ENCODE measurements at places on chromosomes 6 and 20. TPM values are rescaled to one million over a fixed set of nuclear protein-coding genes. Genes with fewer than 3 reads are reported as not detected.

GRCh38 chr20:25584905-25585704 is at the start of gene NINL:
Gene NINL, minus strand, starts transcription at chr20:25585531. Its CDS starts 58,944 bp downstream, at chr20:25526587.
- peaks cover 25% of the 10 kb centered on the region for H3K27me3 ChIP-seq
- peak within 1 kb of the TSS; percentile 39 for H3K27ac ChIP-seq
- peak; percentile 80 for DNase-seq
- no peaks in the 10 kb centered on the region for H3K4me1 ChIP-seq
- H3K36me3 ChIP-seq, result no peaks in the 10 kb centered on the region

GRCh38 chr6:81789291-81789690 is 36.8 kb upstream of the TENT5A start:
- H3K4me1 ChIP-seq, result no peaks in the 10 kb centered on the region
- no peak overlapping the region for H3K4me3 ChIP-seq
- DNase-seq, result no peak

- peaks cover 8% of the 10 kb centered on the region for H3K27me3 ChIP-seq
- no peak overlapping the region for H3K4me3 ChIP-seq
- no peak overlapping the region for H3K27ac ChIP-seq
- peaks cover 20% of the 10 kb centered on the region for H3K4me1 ChIP-seq
These were observed 7.2 kb upstream of the VSX1 start for GRCh38 chr20:25089096-25089495.

- H3K4me1 ChIP-seq, result no peaks in the 10 kb centered on the region
- H3K27ac ChIP-seq, result no peak overlapping the region
- H3K27me3 ChIP-seq, result no peaks in the 10 kb centered on the region
- no peaks in the 10 kb centered on the region for H3K36me3 ChIP-seq
- H3K4me3 ChIP-seq, result no peak overlapping the region
These were observed 142.1 kb upstream of the SULF2 start for GRCh38 chr20:47927385-47927851.

- H3K4me1 ChIP-seq, result peaks cover 21% of the 10 kb centered on the region
- H3K27ac ChIP-seq, result no peak within 1 kb of the TSS
- peak within 1 kb of the TSS; percentile 50 for H3K4me3 ChIP-seq
- peak; percentile 89 for DNase-seq
- H3K36me3 ChIP-seq, result no peaks in the 10 kb centered on the region
These were observed at the start of gene ME1 for GRCh38 chr6:83430611-83431544. Gene ME1, minus strand, starts transcription at chr6:83431051. Its CDS starts 97 bp downstream, at chr6:83430954.

GRCh38 chr20:21099751-21100577 is 6.2 kb downstream of the LINC00237 start:
- no peaks in the 10 kb centered on the region for H3K36me3 ChIP-seq
- H3K27me3 ChIP-seq, result peaks cover 98% of the 10 kb centered on the region
- H3K4me3 ChIP-seq, result peak overlapping the region; percentile 82
- peaks cover 29% of the 10 kb centered on the region for H3K4me1 ChIP-seq

DNA sequence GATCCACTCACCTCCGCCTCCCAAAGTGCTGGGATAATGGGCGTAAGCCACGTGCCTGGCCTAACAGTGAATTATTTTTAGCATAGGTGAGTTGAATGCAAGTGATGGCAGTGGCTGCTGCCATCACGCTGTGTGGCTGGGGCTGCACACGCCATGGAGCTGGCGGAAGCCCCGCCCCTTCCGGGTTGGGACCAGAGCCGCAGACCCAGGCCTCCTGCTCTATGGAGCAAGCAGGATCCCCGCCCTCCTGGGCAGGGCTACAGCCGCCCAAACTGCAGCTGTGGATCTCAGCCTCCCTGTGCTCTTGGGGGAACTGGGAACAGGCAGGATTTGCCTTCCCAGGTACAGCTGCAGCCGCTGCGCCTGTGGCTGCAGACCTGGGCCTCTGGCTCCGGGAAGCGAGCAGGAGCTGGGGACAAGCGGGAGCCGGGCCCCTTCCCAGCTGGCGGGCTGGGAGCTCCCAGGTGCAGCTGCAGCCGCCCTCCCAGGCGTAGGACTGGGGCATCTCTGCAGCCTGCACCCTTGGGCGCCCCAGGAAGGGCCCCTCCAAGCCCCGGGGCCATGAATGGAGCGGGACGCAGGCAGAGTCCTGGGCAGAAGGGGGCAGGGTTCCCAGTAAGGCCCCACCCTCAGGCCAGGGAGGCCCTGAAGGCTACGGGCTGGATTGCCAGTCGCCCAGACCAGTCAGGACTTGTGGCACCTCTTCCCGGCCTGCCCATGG is 30.9 kb upstream of the SLA2 start:
- no peaks in the 10 kb centered on the region for H3K4me1 ChIP-seq
- no peak overlapping the region for H3K4me3 ChIP-seq
- no peak for DNase-seq
- peaks cover 64% of the 10 kb centered on the region for H3K36me3 ChIP-seq

DNA sequence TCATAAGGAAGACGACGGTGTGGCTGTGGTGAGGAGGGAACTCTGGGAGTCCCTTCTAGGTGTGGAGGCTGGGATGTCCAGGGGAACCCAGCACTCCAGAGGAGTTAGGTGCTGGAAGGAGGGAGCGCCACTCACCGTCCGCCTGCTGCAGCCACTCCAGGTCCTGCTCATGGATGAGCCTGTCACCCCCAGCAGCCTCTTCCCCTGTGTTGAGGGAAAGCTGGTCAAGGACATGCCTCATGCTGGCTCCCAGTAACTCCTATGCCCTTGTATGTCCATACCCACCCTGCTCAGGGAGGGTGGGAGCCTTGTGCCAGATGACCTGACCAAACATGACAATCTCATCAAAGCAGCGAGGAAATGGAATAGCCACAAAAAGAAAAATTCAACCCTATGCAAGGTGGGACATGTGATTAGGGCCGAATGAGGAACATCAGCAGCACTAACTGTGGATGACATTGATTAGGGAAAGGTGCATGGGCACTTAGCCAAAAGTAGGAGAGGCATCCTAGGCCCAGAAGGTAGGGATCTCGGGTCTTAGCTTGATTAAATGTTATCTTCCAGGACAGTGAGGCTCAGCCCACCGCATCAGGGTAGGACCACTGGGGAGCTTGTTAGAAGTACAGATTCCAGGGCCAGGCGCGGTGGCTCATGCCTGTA is 3.0 kb downstream of the DNPH1 start:
- no peak overlapping the region for H3K4me3 ChIP-seq
- DNase-seq, result no peak
- H3K4me1 ChIP-seq, result peaks cover 86% of the 10 kb centered on the region
- peak overlapping the region; percentile 87 for H3K27ac ChIP-seq

- no peak overlapping the region for H3K27ac ChIP-seq
- no peaks in the 10 kb centered on the region for H3K27me3 ChIP-seq
- DNase-seq, result no peak
- no peaks in the 10 kb centered on the region for H3K36me3 ChIP-seq
These were observed 312.4 kb downstream of the GRIK2 start for GRCh38 chr6:101705866-101706265.

- no peak overlapping the region for H3K27ac ChIP-seq
- no peaks in the 10 kb centered on the region for H3K36me3 ChIP-seq
- DNase-seq, result no peak
- H3K4me1 ChIP-seq, result no peaks in the 10 kb centered on the region
These were observed 9.5 kb downstream of the LRFN2 start for GRCh38 chr6:40577672-40578071.

DNA sequence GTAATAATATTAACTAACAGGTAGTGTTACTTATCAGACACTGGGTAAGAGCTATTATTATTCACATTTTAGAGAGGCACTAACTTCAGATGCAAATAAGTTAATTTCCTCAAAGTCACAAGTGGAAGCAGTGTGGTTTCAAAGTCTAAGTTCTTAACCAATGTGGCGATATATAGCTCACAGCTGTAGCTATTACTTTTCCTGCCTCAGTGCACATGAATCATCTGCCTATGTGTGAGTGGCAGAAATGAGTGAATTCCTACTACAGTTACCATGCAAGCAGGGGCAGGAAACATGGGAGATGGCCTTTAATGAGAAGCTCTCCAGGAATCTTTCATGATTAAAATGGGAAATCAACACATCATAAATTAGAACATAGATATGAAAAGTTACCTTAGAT is 126.2 kb upstream of the EYA4 start:
- no peak overlapping the region for H3K27ac ChIP-seq
- DNase-seq, result no peak
- H3K4me3 ChIP-seq, result no peak overlapping the region
- no peaks in the 10 kb centered on the region for H3K4me1 ChIP-seq
- no peaks in the 10 kb centered on the region for H3K27me3 ChIP-seq
- no peaks in the 10 kb centered on the region for H3K36me3 ChIP-seq

- no peak overlapping the region for H3K27ac ChIP-seq
- peaks cover 56% of the 10 kb centered on the region for H3K27me3 ChIP-seq
- H3K36me3 ChIP-seq, result no peaks in the 10 kb centered on the region
- H3K4me1 ChIP-seq, result no peaks in the 10 kb centered on the region
These were observed 167.0 kb downstream of the ERMARD start for GRCh38 chr6:169918239-169918953.

DNA sequence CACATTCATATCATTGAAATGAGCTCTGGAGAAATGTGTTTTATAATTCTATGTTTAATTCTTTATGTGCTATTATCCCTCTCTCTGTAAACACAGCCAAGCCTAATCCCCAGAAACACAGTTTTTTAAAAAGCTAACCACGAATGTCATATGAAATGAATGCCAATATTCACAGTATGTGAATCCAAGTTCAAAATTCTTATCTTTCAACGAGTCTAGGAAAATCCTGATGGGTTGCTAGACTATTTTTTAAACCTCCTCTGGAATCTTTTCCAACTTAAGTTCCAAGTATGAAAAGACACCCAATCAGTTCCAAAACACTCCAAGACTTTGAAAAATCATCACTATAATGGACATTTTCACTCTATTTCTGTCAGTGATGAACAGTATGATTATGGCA is 689.3 kb downstream of the HACE1 start:
- no peak overlapping the region for H3K4me3 ChIP-seq
- no peaks in the 10 kb centered on the region for H3K27me3 ChIP-seq
- no peaks in the 10 kb centered on the region for H3K4me1 ChIP-seq
- no peaks in the 10 kb centered on the region for H3K36me3 ChIP-seq
- H3K27ac ChIP-seq, result no peak overlapping the region

DNA sequence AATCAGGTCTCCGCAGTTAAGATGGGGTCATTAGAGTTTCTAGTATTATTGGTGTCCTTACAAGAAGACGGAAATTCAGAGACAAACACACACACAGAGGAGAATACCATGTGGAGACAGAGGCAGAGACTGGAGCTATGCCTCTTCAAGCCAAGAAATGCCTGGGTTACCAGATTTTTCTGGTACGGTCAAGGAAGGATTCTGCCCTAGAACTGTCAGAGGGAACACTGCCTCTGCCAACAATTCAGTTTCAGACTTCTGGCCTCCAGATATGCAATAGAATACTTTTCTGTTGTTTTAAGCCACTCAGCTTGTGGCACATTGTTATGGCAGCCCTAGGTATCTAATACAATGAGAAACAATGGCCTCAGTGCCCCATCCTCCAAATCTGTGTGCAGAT is 18.9 kb downstream of the TRMT6 start:
- peaks cover 16% of the 10 kb centered on the region for H3K27me3 ChIP-seq
- no peak overlapping the region for H3K4me3 ChIP-seq
- H3K4me1 ChIP-seq, result no peaks in the 10 kb centered on the region
- H3K36me3 ChIP-seq, result no peaks in the 10 kb centered on the region

DNA sequence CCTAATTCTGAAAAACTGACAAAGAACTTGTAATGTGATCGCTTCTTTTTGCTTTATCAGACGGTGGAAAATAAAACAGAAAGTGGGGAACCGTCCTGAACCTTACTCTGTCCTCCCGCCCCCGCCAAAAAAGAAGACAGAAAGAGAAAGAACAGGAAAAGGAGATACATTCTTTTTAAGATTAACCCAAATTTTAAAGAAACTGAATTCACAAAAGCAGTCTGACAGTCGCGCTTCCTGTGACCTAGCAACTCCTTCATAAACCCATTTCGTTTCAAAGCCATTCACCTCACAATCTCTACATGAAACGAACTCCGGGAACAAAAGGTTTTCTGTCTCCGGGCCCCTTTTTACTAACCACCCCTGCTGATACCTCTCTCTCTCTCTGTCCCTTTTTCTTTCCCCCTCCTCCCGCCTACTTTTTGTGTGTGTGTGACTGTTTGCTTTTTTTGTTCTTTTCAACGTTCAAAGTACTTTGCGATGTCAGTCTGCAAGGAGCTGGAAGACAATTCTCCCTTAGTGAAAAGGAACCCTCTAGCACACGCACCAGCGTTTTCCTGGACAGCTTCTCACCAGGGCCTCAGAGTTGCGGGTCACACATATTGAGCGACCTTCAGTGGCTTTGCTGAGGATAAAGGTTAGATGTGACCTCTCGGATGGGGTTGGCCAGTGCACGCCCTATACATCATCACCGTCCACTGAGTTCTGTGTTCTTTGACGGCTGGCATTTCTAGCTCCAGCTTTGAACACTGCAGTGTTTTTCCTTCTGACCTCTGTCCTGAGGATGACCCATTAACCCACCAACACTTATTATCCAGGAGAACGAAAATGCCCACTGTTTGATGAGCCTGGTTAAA is 530 bp upstream of the NEDD9 start:
- H3K4me3 ChIP-seq, result peak overlapping the region; percentile 53
- H3K36me3 ChIP-seq, result peaks cover 9% of the 10 kb centered on the region
- peaks cover 38% of the 10 kb centered on the region for H3K4me1 ChIP-seq
- peak overlapping the region; percentile 85 for H3K27ac ChIP-seq

DNA sequence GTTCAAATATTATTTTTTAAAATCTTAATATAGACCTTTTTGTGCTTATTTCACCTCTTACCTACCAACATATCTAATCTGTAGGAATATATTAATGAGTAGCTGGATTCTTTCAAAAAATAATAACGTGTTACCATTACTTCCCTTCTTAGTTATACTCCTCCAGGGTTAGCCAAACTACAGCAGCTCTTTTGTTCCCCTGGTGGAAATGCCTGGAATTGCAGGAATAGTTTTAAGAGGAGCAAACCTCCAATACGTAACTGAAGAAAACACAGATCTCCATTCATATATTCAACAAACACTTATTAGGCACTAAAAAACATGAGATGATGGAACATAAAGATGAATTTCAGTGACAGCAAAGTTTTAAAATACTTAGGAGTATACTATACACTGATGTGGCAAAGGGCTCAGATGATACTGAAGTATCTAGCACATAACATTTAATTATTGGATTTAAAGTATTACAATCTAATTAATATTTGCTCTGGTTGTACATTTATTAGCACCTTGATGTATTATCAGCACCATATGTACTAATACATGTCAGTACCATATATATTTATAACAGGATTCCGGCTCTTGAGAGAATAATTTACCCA is 78.3 kb downstream of the TBX18 start:
- no peaks in the 10 kb centered on the region for H3K4me1 ChIP-seq
- H3K36me3 ChIP-seq, result no peaks in the 10 kb centered on the region
- no peak overlapping the region for H3K4me3 ChIP-seq
- no peak overlapping the region for H3K27ac ChIP-seq
- H3K27me3 ChIP-seq, result no peaks in the 10 kb centered on the region

The TUBB2B gene
- 0.97 TPM for total RNA-seq

The FOXQ1 gene
- 0.20 TPM for total RNA-seq

The BTN1A1 gene
- total RNA-seq, result 1.1 TPM

The NFKBIE gene
- 60.7 TPM for total RNA-seq

The LY6G6D gene
- not detected for total RNA-seq

The SIRPD gene
- 8.2 TPM for total RNA-seq

The SCAF8 gene
- total RNA-seq, result 58.0 TPM

The DUSP15 gene
- total RNA-seq, result 2.1 TPM

The CFB gene
- total RNA-seq, result 13.1 TPM

The GSTA2 gene
- not detected for total RNA-seq

The CRYBG1 gene
- 31.1 TPM for total RNA-seq

The CYP24A1 gene
- not detected for total RNA-seq

The CRISP3 gene
- total RNA-seq, result 1.9 TPM

Measured in spleen (tissue), 13 donors.